ENCODE measurements at places on chromosomes 7 and 10. TPM values are rescaled to one million over a fixed set of nuclear protein-coding genes. Genes with fewer than 3 reads are reported as not detected.

HOGA1 gene
- 0.44 TPM for total RNA-seq

TDRD1 gene
- total RNA-seq: not detected

CHST15 gene
- 6.3 TPM for total RNA-seq

INA gene
- 3.7 TPM for total RNA-seq

PLXDC2 gene
- total RNA-seq: 4.6 TPM

ABCC2 gene
- 1.0 TPM for total RNA-seq

PALD1 gene
- total RNA-seq: under 0.01 TPM

LDB3 gene
- total RNA-seq: under 0.01 TPM

UPK3BL2 gene
- total RNA-seq: 1.3 TPM

SLC16A12 gene
- 0.14 TPM for total RNA-seq

HSPA12A gene
- 12.9 TPM for total RNA-seq

PNLIPRP2 gene
- not detected for total RNA-seq

ZNF488 gene
- not detected for total RNA-seq

SPDYE1 gene
- not detected for total RNA-seq

TMEM168 gene
- 9.0 TPM for total RNA-seq

GRIFIN gene
- total RNA-seq: not detected

ORAI2 gene
- 79.9 TPM for total RNA-seq

PIK3CG gene
- total RNA-seq: 0.66 TPM

ACTL6B gene
- total RNA-seq: not detected

TAS2R3 gene
- 2.0 TPM for total RNA-seq

POP7 gene
- 19.5 TPM for total RNA-seq

Data from placental pericyte (primary cell).